ENCODE measurements at places on chromosomes 3 and 15. TPM values are rescaled to one million over a fixed set of nuclear protein-coding genes. Genes with fewer than 3 reads are reported as not detected.

The CACNA2D2 gene
- polyA plus RNA-seq = 14.6 TPM

The PARP15 gene
- polyA plus RNA-seq = 0.47 TPM

GRCh38 chr15:81809543-81809942 lies 236.3 kb downstream of the MEX3B start:
- no peak for DNase-seq

DNA sequence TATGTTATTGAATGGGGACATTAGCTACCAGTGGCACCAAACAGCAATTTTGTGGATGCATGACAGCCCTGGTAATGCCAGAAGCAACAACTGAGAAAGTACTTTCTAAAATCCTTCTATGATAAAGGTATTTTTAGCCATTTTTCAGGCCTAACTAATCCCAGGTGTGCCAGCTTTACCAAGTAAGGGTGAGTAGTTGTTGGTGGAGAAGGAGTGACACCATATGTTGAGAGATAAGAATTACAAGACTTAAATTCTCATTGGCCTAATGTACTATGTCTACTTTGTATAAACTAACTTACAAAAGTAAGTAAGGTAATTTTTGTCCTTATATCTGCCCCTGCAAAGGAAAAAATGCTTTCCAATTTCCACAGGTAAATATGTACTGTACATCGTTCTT lies 4.1 kb upstream of the COX17 start:
- no peak for DNase-seq

GRCh38 chr3:105773291-105773690 lies 95.5 kb downstream of the CBLB start:
- no peak for DNase-seq

DNA sequence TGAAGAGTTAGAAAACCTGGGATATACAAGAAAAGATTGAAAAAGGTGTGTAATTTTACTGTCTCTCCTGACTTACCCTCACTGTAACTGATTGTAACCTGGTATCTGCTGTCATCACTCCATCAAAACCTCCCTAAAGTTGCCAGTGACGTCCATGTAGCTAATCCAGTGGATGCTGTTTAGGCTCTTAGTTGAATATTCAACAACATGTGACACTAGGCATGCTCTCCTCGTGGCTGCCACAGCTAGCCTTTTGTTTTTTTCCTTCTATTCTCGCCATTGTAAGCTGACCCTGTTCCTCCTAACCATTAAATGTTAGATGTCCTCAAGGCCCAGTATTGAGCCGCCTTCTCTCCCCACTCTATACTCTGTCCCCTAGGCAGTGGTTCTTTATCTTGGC lies 41.6 kb downstream of the GADL1 start:
- no peak for DNase-seq

- no peak for DNase-seq
Measured at GRCh38 chr3:105862217-105862616, 6.6 kb downstream of the CBLB start.

GRCh38 chr3:179430277-179430870 lies 20.9 kb downstream of the GNB4 start:
- DNase-seq = no peak

Data from renal cortex interstitium (tissue), 15 donors.